ENCODE measurements at places on chromosomes 5 and 9.

GRCh38 chr9:38144421-38144820 lies 75.4 kb upstream of the SHB start:
- no peak for DNase-seq

DNA sequence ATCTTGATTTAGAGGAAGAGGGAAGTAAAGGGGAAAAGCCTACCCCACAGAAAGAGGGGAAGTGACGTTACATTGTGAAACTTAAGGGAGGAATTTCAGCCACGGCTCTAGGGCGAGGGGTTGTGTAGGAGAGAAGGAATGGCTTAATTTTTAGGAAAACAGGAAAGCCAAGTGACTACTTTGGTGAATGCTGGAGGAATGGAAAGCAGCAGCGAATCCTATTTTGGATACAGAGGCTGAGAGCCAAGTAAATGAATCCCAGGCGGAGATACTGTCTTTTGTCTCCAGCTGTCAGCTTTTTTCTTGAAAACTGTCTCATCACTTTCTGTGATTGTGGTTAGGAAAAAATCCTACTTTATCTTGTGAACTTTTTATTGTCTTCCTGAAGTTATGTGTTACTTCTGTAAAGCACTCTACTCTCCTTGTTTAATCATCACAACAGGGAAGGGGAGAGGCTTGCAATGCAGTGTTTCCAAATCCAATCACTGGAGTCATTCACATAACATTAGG lies 188.4 kb downstream of the TSSK1B start:
- DNase-seq: no peak

DNA sequence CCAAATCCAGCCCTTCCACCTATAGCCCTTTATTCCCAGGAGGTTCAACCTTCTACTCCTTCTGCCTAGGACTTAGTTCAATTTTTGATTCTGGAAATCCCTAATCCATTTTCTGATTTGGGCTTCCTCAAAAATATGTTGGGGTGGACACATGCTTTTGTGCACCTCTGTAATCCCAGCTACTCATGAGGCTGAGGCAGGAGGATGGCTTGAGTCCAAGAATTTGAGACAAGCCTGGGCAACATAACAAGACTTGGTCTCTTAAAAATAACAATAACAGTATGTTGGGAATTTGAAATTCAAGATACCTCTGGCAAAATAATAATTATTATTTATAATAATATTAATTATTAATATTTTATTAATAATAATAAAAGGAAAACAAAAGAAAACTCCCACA lies 188.7 kb upstream of the TLE4 start:
- DNase-seq: no peak

DNA sequence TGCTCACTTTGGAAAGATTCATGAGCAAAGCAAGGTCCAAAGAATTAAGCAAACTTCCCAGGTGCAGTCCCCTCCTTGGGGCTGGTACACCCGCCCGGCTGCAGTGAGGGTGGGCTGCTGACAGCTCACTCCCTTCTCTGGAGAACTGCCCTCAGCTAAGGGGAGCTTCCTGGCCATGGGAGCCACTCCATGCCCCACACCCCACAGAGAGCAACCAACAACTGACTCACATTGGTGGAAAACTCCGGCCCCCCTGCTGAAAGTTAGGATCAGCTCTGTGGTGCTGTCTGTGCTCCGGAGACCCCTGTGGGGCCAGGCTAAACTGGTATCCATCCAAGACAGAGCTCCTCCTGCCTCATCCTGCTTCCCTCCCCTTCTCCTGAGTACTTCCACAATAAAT lies 223.0 kb downstream of the GABBR2 start:
- DNase-seq: no peak
